ENCODE measurements at places on chromosomes 13 and 19.
A peak's percentile ranks its signal among the peaks of the same experiment; 100 is the strongest.

DNA sequence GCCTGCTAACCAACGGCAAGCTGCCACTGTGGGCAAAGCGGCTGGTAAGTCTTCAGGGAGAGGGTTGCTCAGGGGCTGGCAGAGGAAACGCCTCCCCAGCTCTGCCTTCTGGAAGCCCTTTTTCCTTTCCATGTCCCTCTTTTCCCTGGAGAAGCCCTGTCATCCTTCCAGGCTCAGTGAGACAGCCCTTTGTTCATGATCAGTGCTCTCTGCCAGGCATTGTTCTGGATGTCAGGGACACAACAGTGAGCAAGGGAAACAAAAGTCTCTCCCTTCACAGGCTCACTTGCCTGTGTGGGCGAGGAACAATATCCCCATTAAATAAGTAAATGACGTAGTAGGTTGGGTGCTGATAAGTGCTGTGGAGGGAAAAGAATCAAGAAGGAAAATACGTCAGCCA is 13.9 kb upstream of the OVOL3 start:
- no peak for DNase-seq

- no peak for DNase-seq
These were observed 110.0 kb downstream of the CRYL1 start for GRCh38 chr13:20415694-20416107.

- DNase-seq: no peak
These were observed 9.0 kb downstream of the GCDH start for GRCh38 chr19:12899891-12900518.

DNA sequence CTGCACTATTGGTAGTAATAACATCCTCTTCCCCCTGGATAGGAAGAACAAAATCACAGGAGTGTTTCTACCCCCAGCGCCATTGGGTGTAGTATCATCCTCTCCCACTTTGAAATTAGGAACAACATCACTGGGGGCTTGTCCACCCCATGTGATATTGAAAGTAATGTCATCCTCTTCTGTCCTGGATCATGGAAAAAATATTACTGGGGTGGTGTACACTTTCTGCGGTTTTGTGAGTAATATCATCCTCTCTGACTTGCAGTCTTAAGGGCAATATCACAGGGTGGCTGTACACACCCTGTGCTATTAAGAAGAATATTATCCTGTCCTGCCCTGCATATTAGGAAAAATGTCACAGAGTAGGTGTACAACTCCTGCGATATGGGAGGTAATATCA is 4.9 kb upstream of the RGCC start:
- no peak for DNase-seq

DNA sequence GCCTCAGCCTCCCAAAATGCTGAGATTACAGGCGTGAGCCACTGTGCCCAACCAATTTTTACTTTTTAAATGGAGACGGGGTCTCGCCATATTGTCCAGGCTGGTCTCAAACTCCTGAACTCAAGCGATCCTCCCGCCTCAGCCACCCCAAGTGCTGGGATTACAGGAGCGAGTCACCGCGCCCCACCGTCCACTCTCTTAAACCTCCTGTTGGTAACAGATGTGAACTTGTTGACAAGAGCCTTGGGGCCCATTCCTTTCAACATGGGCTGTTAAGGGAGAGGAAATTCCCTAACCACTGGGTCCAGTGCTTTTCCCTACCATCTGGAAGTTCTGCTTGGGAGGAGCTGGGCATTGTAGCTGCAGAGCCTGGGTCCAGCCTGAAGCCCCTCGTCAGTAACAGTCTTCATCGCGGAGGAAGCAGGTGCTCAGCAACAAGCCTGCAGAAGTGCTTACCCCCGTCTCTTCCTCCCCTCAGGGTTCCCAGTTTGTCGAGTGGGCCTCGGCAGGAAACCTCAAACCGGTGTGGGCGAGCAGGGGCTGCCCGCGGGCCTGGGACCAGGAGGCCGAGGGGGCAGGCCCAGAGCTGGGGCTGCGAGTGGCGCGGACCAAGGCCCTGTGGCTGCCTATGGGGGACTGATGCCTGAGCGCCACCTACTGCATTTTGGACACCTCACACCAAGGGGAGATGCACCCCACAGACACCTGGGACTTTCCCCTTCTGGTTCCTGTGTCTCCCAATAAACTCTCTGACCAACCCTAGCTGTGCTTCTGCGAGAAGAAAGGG is 4.0 kb upstream of the FLT3LG start:
- DNase-seq: peak; percentile 90

DNA sequence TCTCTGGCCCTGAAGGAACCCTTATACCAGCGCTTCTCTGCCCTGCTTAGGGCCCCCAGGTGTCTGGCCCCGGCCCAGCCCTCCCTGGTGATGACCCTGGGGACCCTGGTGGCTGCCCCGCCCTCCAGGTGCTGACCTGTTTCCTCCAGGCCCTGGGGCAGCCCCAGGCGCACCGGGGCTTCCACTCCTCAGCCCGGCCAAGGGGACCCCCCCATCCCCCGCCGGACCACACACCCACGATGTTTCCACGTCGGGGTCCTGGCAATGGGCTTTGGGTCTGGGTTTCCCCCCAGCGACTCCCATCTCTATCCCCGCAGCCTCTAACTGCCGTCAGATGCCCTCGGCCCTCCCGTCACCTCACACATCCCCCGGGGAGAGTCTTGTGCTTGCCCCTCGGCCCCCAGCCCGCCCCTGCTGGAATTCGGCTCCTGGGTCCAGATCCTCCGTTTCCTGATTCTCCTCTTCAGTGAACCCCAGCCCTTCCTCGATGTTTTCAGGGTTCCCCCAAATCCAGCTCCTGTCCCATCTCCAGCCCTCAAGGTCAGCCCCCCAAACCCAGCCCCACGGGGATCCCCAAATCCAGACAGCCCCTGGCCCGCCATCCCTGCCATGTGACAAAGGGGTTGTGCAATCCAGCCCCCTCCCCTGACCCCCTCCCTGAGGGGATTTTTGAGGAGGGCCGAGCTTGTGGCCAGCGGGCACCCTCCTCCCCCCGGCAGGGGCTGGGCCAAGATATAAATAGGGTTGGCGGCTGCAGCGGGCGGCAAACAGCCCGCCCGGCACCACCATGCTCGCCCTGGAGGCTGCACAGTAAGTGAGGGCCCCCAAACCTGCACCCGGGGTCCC is at the start of gene SPIB:
Gene SPIB, plus strand, starts transcription at position 763 of the 846 bp plus-strand sequence. Its CDS starts 25 bp downstream, at position 788.
- DNase-seq: no peak

DNA sequence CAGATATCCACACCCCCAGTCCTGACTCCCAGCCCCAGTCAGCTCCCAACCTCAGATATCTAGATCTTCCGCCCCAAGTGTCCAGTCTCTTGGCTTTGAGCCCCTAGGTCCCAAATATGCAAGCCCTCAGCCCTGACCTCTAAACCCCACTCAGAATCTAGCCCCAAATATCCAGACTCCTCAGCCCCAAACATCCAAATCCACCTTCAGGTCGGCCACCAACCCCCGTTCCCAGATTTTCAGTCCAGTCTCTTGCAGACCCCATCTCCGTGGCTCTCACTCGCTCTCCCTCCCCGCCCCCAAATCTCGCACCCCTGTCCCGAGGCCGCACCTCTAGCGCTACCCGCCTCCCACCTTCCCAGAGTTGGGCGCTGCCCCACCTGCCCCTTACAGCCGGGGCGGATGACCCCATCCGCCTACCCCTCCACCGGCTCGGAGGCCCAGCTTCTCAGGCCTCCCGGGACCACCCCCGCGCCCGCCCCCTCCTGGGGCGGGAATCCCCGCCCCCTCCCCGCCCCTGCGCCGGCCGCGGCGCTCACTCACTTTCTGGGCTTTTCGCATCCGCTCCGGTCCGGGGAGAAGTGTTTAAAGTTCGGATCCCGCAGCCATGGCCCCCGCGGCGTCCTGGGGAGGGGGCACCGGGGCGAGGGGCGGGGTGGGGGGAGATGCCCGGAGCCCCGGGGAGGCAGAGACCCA is 604 bp downstream of the ERFL start:
- no peak for DNase-seq

- DNase-seq: peak; percentile 26
These were observed 20.4 kb downstream of the LMTK3 start for GRCh38 chr19:48490981-48491792.

DNA sequence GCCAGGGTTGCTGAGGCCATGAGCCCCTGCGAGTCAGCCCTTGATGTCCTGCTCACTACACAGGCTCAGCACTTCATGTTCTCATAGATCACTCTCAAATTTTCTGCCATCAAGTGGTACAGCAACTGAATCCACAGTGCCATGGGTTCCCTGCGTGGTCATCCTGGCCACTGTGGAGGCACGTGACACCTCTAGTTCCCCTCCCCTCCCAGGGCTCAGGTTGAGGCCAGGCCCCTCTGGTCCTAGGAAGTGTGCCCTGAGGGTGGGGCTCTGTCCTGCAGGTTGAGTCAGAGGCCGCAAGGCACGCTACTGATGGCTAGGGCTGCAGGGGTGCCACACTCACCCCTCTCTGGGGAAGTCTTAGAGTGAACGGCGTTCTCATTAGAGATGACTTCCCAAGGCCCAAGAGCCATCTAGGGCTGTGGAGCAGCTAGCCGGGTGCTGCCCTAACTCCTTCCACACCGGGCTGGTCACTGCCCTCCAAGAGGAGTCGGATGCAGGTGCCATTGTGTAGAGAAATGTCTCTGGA is 39.8 kb upstream of the TPM4 start:
- DNase-seq: no peak

- no peak for DNase-seq
These were observed 34.6 kb downstream of the COL4A2 start for GRCh38 chr13:110341445-110342244.

DNA sequence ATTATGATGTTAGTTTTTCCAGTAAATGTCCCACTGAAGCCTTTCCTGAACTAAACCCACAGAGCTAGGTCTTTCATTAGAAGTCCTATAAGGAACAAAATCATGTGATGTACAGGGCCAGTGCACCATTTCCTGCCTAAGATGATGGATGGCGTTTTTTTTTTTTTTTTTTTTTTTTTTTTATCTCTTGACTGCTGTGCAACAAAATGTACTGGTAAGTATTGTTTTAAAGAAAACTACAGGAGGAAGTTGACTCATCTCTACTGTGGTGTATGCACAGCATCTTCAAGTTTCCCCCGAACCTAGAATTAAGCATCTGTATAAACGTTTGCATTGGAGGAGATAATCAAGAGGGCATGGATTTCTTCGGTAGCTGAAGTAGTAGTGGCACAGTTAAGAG is 197.5 kb downstream of the NBEA start:
- DNase-seq: no peak

GRCh38 chr13:26760832-26761582 is 421 bp upstream of the GPR12 start:
- no peak for DNase-seq

GRCh38 chr19:2266183-2266993 is 10.2 kb upstream of the JSRP1 start:
- DNase-seq: no peak

DNA sequence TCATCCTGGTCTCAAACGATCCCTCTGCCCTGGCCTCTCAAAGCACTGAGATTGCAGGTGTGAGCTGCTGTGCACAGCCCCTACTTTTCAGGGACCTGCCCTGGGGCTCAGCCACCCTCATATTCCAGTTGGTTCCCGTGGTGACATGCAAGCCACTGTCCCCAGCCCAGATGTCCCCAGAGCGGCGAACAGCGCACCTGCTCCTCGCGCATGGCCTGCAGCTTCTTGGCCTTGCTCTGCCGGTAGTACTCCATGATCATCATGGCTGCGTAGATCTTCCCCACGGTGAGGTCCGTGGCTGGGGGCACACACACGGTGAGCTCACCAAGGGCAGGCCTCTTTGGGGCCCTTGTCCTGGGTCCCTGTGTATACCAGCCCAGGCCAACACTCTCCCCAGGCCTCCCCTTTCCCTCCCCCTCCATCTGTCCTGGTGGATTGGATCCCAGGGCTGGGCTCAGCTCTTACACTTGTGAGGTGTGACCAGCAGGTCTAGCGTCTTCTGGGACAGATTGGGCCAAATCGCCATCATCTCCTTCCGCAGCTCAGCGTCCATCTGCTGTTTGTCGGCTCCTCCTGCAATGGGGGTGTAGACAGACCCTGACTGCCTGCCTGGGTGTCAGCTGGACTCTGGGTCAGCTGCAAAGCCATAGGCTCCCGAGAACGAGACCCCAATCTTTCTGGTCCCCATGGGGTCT is 64.0 kb downstream of the IER2 start:
- no peak for DNase-seq

- no peak for DNase-seq
These were observed 742 bp downstream of the NALCN start for GRCh38 chr13:101415358-101416174.

DNA sequence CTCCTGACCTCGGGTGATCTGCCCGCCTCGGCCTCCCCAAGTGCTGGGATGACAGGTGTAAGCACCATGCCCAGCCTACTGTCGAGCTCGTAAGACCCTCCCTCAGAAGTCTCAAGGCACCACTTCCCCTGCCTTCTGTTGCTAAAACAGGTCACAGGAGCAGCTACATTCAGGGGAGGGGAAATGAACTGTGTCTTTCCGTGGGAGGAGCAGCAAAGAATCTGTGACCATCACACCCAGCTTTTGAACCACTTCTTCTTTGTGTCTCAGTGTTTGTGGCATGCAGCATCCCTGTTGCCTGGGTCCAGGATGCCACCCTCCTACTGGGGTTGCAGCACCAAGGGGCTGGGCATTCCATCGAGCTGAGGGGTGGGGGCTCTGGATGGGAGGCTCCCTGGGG is 7.7 kb upstream of the CSNK1G2 start:
- no peak for DNase-seq

DNA sequence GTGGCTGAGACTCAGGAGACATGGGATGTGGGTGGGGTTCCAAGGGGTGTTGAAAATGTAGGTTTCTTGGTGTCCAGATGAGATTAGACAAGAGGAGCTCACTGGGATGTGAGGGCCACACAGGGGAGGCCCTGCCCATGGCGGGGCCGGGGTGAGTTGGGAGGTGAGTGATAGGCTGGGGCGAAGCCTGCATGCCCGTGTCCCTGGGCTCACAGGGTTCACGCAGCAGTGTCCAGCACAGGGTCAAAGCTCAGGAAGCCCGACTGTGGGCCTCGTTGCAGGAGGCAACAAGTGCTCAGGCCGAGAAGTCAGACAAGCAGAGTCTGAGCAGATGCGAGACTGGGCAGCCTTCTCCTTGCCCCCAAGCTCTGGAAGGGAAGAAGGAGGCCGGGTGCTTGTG is 27.2 kb downstream of the CCDC8 start:
- DNase-seq: no peak

- no peak for DNase-seq
These were observed 7.6 kb downstream of the F2RL3 start for GRCh38 chr19:16896146-16897028.

DNA sequence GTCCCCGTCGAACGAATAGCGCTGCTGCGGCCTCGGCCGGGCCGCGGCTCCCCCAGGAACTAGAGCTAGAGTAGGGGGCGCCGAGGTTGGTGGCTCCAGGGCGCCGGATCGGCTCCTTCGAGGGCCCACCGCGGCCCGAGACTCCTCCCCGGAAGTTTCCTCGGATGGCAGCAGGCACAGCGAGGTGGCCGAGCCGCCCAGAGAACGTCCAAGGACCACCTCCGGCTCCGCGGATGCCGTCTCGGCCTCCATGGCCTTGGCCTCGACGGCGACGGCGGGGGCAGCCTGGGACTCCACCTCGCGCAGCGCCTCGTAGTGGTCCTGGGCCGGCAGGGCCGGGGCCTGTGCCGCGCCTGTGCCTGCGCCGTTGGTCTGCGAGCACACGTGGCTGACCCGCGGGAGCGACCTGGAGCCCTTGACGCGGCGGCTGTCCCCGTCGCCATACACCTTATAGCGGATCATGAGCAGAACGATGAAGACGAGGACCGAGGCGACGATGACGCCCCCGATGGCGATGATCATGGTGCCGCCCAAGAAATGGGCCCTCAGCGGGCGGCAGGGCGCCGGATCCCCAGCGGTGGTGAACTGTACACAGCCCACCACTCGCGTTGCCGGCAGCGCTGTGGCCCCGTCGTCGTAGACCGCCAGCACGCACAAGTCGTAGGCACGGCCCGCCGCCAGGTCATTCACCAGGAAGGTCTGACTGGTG is 11.8 kb downstream of the IFNL1 start:
- no peak for DNase-seq

Data from T-helper 2 cell treated with Interferon-gamma antibody and Interleukin-4, amounts not matched to agents 5 μg/mL and 100 μg/mL, for 36 hours (primary cell).